ENCODE measurements at places on chromosomes 7 and 10.
A peak's percentile ranks its signal among the peaks of the same experiment; 100 is the strongest.

DNA sequence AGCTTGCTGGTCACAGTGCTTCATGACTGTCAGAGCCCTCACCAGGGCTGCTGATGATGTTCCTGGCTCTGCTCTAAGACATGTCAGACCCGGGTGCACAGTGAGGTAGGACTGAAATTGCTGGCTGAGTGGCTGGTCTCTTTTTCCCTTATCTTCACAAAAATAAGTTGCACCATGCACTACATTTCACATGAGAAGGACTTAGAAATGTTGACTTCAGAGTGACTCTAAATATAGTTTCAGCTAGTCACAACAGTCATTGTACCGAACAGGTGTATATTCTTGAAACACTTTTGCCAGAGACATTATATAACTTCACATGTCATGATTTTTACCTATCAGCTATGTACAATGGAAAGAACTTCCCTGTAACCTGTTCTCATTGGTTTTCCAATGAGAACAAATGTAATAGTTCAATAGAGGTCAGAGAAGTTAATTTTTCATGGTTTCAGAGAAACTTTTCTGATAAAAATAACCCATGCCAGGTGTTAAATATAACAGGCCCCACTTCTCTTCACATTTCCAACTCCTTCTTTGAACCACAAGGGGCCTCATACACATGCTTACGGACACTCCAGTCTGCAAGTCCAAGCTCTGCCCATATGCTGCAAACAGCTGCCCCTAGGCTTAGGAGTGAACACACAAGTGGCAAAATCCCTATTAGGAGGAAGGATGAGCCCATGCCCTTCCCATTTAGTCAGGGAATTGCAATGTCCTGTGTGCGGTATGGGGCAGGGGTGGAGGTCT lies 115.6 kb downstream of the CDK6 start:
- no peak for DNase-seq

GRCh38 chr7:25698451-25699113 lies 453.4 kb upstream of the NFE2L3 start:
- no peak for DNase-seq

GRCh38 chr7:108525327-108525984 lies 479 bp downstream of the PNPLA8 start:
- DNase-seq: no peak

GRCh38 chr7:151053096-151053495 lies 4.6 kb downstream of the CDK5 start:
- DNase-seq: no peak

GRCh38 chr10:25683344-25683743 lies 250.7 kb upstream of the MYO3A start:
- DNase-seq: no peak

- DNase-seq: no peak
Measured at GRCh38 chr10:128912568-128913311, 554.3 kb upstream of the MGMT start.

GRCh38 chr7:155345490-155345889 lies 47.8 kb downstream of the INSIG1 start:
- no peak for DNase-seq

- DNase-seq: no peak
Measured at GRCh38 chr7:130273933-130274255, 7.2 kb downstream of the CPA2 start.

GRCh38 chr7:105444342-105444987 lies 55.7 kb upstream of the SRPK2 start:
- DNase-seq: no peak

DNA sequence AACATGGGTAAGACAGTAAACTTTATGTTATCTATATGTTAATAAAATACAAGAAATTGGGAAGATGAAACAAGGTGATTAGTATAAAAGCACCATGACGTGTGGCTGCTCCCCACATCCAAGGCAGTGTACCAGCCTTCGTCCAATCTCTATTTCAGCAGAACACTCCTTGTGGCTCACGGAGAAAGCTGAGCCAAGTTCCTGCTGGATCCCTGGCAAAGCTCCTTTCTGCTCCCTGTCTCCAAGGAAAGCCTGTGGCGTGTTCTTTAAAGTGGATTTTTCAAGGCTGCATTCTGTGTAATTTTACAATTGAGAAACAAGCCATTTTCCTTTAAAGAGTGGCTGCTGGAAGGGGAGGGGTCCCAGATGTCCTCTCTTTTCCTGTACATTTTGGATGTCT lies 467.3 kb downstream of the PTPRN2 start:
- DNase-seq: no peak

DNA sequence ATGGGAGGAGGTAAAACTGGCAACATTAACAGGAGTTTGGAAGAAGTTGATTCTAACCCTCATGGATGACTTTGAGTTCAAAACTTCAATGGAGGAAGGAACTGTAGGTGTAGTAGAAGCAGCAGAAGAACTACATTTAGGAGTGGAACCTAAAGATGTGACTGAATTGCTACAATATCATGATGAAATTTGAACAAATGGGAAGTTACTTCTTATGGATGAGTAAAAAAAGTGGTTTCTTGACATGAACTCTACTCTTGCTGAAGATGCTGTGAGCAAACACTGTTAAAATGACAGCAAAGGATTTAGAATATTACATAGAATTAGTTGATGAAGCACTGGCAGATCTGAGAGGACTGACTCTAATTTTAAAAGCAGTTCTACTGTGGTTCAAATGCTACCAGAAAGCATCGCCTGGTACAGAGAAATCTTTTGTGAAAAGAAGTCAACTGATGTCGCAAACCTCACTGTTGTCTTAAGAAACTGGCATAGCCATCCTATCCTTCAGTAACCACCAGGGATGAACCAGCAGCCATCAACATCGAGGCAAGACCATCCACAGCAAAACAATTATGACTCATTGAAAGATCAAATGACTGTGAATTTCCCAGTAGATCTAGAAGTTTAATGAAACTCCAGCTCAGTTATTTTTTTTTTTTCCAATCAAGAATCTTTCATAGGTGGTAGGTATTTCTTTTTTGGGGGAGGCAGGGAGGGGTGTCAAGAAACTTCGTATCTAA lies 20.8 kb downstream of the BRAF start:
- DNase-seq: peak; percentile 16

DNA sequence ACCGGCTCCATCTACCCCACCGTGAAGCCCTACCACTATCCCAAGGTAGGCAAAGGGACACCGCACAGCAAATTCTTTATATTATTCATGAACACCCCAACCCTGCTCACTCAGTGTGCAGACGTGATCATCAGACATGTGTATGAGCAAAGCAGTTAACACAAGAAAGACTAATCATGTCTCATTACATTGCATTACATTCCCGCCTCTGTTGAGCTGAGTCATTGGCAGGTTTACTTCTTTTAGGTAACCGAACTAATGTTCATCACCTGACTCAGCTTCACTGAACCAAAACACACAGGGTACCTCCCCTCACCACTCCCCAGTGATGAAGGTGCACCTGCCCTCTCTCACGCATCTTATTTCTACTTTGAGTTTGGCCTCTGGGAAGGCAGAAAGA lies 233.4 kb downstream of the PAXIP1 start:
- DNase-seq: no peak
